Immature natural killer cell (primary cell): ENCODE measurements at places on chromosomes 12 and 14.

DNA sequence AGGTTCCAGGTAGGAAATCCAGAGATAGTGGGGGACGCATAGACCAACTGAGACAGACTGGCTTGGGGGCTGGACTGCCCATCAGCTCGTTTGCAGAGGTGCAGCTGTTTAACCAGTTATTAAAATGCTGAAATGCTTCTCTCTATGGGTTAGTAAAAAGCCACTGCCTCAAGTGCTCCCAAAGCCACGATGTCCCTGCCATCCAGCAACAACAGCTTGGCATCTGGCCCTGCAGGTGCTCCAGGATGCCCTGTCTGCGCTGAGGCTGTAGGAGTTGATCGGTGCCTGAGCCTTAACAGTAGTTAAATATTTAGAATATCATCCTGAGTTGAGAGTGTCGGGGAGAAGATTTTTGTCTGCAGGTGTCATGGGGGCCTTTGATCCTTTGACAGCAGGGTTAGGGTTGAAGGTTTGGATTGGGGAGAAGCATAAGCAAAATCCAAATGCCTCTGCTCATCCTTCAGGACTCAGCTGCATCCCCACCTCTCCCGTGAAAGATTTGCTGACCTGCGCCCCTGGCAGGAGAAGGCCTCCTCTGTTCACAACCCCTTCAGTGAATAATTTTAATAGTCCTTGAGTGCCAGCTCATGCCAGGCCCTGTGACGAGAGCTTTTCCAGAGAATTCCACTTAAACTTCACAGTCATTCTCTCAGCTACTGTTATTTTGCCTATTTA lies 127.3 kb upstream of the PWP1 start:
- no peak for DNase-seq

GRCh38 chr12:105476616-105477015 lies 146.1 kb downstream of the C12orf75 start:
- DNase-seq: no peak

DNA sequence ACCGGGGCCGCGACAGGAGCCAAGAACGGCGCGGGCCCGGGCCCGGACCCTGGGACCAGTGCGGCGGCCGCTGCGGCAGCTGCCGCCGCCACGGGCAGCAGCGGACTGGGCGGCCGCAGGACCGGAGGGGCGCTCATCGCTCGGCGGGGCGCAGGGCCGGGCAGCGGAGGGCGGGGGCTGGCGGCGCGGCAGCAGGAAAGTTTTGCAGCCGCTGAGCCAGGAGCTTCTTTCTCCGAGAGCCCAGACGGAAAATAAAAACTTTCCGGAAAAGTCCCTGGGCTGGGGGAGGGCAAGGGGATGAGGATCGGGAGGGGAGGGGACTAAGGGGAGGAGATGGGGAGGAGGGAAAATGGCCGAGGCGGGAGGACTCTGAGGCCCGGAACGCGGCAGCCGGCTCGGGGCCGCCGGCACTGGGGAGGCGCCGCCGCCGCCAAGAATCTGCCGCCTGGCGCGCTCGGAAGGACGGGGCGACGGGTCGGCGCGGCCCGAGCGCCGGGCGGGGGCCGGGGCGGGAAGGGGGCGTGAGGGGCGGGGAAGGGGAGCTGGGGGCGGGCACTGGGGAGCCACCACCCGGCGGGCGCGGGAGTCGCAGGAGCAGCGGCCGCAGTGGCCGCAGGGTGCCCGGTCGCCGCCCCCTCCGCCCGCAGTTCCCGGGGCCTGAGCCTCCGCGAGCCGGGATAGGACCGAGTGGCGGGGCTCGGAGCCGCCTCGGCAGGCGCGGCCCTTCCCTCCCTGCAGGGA lies at the start of gene PRKD1:
Gene PRKD1 (minus strand): TSS at position 472 of the 741 bp plus-strand sequence.
- DNase-seq: no peak

- no peak for DNase-seq
These were observed 25.1 kb downstream of the MOK start for GRCh38 chr14:102279688-102280348.

DNA sequence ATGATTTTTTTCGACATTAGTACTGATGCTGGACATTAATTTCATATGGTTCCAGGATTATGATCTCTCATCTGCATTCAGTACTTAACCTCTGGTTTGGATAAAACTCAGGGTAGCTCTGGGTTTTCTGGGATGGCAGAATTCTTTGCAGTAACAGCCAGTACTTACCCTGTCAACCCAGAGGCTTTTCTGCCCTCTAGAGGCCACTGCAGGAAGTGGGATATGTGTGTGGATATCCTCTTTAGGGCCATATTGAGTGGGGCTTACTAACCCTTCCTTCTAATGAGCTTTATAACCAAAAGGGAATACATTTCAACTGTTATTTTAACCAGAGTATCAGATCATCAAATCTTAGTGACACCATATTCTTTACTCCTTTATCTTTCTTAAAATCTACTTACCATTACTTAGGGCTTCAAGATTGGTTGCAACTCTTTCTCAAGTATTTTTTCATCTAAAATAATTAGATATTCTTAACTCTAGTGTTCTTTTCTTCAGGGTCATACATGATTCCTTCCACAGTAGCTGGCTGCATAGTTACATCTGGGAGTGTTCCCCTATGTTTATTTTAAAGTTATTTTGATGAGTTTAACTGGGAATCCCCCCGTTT lies 488.0 kb upstream of the STXBP6 start:
- DNase-seq: no peak

GRCh38 chr14:37711356-37711830 lies 116.0 kb downstream of the TTC6 start:
- DNase-seq: no peak

DNA sequence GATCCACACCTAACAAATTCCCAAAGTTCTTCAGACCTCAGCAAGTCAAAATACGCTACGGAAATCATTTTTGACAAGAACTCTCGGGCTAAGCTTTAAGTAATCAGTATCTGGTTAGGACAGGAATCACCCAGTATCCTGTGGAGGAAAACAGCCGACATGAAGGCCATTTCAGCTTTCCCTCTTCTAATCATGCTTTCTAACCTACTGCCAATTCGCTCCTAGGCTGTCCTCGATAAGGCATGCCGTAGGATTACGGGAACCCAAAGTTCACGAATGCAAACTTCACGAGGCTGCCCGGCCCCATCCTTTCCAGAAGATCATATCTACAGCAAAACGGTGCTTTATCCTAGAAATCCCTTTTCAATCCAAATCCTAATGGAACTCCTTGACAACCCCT lies 81.8 kb upstream of the PTPRB start:
- DNase-seq: no peak

- DNase-seq: no peak
These were observed 51.4 kb upstream of the ANO2 start for GRCh38 chr12:5996459-5996858.

GRCh38 chr12:90922145-90922627 lies 32.8 kb downstream of the CCER1 start:
- no peak for DNase-seq

GRCh38 chr14:94244182-94244581 lies 48.9 kb downstream of the SERPINA10 start:
- DNase-seq: no peak

DNA sequence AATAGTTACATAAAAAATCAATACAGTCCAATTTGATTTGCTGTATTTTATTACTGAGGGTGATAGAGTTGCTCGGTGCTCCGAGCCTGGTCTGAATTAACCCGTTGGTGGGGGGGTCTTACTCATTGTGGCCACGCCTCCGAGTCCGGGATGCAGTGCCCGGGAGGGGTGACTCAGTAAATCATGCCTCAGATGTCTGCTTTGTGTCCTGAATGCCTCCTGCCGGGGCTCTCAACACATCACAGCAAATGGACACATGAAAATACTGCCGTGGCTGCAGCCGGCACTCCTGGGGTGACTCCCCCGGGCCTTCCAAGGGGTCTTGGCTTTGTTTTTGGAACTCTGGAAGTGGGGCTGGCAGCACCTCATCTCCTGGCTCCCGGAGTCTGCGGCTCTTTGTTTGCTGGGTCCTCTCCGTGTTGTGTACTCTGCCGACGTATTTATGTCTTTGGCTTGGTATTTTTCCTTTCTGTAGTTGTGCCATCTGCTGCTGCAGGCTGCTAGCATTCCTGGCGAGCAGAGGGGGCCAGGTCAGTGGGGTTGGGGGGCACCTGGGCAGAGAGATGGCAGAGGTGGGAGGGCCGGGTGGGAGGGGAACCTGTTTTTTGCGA lies 129.0 kb downstream of the AACS start:
- DNase-seq: no peak

GRCh38 chr12:108156717-108157116 lies 27.6 kb downstream of the WSCD2 start:
- no peak for DNase-seq

GRCh38 chr12:16347391-16348298 lies at the start of gene MGST1:
Gene MGST1, plus strand, starts transcription at chr12:16347645. Its CDS starts 6,608 bp downstream, at chr12:16354253.
- no peak for DNase-seq

DNA sequence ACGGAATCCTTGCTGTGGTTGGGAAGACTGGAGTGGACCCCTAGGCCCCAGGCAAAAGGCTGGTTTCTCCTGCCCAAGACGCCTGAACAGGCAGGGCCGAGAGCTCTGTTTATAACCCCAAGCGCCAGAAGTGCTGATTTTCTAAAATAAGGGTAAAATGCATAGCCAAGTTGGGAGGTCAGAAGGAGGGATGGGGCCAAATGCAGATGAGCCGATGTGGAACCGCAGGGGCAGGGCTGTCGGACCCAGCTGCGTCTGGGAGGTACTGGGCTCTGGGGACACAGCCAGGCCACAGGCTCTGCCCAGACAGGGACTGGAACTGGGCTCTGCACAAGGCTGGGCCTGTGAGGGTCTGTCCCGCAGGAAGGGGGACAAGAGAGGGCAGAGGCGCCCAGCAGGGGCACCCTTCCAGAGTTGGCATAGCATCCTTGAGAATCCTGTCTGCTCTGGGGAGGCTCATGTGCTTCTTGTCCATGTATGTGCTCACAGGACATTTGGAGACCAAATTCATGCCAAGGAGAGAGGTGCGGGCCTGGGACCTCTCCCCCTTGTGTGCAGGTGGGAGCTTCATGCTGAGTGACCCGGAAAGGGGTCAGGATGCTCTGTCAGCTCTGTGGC lies 49.1 kb downstream of the JAG2 start:
- no peak for DNase-seq
